SJSA1 (cell line): ENCODE measurements at places on chromosomes 5 and 9. TPM values are rescaled to one million over a fixed set of nuclear protein-coding genes. Genes with fewer than 3 reads are reported as not detected.

The FANCG gene
- total RNA-seq: 22.8 and 26.1 TPM in 2 replicates

The GFI1B gene
- total RNA-seq: 0.05 TPM in 1 of 2 replicates, not detected in the other

The PPP2R2B gene
- total RNA-seq: 0.13 TPM in 1 of 2 replicates, not detected in the other

The ADAMTS13 gene
- 0.24 and 0.88 TPM in 2 replicates for total RNA-seq

The SLC6A18 gene
- total RNA-seq: not detected in 2 replicates

GRCh38 chr5:1930501-1930879 is 47.8 kb upstream of the IRX4 start:
- DNase-seq: peak; percentile 48
- no peaks in the 10 kb centered on the region for H3K4me1 ChIP-seq
- H3K36me3 ChIP-seq: no peaks in the 10 kb centered on the region
- no peak overlapping the region for H3K27ac ChIP-seq

DNA sequence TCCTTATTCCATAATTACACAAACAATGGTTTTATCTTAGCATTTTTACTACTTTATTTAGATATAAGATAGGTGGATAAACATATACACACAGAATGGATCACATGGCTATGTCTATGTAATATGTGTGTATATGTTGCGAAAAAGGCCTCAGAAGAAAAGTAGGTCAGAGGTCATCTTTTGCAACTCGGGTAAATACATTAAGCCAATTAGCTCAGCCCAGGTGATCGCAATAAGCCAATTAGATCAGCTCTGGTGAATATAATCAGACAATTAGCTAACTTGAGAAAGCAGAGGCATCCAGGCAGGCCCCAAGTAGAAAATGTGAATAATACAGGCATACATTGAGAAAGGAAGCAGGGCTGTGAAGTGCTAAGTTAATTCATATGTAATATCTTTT is 24.3 kb downstream of the SLCO4C1 start:
- no peak overlapping the region for H3K27ac ChIP-seq
- no peaks in the 10 kb centered on the region for H3K27me3 ChIP-seq
- H3K36me3 ChIP-seq: no peaks in the 10 kb centered on the region

- no peaks in the 10 kb centered on the region for H3K27me3 ChIP-seq
- H3K4me3 ChIP-seq: no peak overlapping the region
- peaks cover 97% of the 10 kb centered on the region for H3K36me3 ChIP-seq
- H3K4me1 ChIP-seq: peaks cover 44% of the 10 kb centered on the region
Measured at GRCh38 chr5:72203251-72203845, 96.1 kb downstream of the MAP1B start.

DNA sequence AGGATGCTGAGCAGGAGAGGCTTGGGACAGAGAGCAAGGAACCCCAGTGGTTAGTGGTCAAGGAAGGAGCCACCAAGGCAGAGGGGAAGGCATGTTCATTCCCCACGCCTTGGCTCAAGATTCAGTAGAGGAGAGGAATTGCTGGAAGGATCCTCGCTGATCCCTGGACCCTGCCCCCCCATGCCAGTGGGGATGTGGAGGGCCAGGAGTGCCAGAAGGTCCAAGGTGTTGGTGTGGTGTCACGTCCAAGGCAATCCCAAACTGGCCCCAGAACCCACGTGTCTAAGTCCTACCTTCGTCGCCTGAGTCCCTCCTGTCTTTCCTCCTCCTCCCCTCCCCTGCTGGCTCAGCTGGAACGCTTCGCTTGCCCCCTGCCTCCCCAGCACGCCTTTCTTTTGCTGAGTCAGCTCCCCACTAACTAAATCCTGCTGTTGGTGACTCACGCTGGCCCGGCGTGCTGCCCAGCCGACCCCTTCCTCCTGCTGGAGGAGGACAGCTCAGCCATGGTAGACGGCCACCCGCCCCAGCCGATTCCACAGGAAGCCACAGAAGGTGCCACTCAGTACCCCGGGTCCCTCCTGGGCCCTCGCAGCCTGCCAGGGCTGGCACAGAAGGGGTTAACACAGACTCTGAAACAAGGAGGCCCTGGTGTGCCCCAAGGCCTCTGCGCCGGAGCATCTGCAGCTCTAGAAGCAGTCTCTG is 37.6 kb upstream of the ORM1 start:
- H3K27me3 ChIP-seq: no peaks in the 10 kb centered on the region
- H3K4me3 ChIP-seq: no peak overlapping the region
- peaks cover 5% of the 10 kb centered on the region; the same call in 1 of the 2 replicates for H3K36me3 ChIP-seq
- peaks cover 50% of the 10 kb centered on the region for H3K4me1 ChIP-seq
- peak; percentile 93 for DNase-seq

DNA sequence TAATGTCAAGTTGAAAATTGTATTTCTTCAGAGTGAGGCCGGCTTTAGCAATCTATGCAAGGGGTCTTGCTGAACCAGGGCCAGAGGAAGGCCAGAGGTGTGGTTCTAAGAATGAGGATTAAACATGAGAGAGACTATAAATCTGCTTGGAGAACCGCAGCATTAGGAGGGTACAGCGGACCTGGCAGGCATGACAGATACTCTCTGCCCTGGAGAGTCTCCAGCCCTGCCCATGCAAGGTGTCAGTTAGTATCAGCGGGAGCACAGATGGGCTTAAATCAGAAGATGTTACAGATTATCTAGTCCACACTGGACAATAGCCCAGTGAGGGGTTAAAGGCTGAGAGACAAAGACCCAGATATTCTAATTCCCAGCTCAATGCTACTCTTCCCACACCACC is 11.5 kb upstream of the GPX3 start:
- H3K27ac ChIP-seq: no peak overlapping the region
- no peak for DNase-seq
- no peaks in the 10 kb centered on the region for H3K4me1 ChIP-seq
- H3K36me3 ChIP-seq: no peaks in the 10 kb centered on the region

DNA sequence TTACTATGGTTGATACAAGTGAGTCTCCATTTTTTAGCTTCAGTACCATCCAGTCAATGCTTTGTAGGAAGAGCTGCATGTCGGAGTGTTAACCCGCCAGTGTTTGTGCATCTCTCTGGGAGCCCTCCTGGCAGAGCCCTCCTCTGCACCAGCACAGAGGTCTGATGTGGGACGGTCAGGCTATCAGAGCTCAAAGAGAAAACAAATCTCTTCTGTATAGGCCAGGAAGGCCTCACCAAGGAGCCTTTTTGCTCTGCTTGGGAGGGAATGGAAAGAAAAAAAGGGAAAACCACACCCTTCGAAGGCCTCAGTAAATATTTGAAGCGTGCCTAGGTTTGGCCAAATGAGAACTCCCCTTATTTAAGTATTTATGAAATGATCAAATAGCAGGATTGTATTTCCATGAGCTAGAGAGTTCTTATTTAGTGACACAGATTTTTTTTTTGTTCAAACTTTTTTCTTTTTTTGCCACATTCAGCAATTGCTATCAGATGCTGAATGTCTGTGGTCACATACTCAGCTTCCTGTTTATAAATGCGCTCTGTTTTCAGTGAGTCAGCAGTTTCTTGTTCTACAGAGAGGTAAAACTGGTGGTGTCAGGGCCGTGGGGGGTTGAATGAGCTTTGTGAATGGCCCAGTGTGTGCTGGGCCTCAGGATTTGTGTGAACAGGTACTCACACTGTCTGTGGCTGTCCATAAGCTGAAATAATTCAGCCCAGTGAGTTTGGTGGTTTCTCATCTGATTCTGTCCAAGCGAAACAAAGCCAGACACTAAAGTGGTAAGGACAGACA is 226.6 kb downstream of the SNX18 start:
- DNase-seq: peak; percentile 96
- no peaks in the 10 kb centered on the region for H3K36me3 ChIP-seq
- H3K27me3 ChIP-seq: no peaks in the 10 kb centered on the region
- no peak overlapping the region for H3K4me3 ChIP-seq

DNA sequence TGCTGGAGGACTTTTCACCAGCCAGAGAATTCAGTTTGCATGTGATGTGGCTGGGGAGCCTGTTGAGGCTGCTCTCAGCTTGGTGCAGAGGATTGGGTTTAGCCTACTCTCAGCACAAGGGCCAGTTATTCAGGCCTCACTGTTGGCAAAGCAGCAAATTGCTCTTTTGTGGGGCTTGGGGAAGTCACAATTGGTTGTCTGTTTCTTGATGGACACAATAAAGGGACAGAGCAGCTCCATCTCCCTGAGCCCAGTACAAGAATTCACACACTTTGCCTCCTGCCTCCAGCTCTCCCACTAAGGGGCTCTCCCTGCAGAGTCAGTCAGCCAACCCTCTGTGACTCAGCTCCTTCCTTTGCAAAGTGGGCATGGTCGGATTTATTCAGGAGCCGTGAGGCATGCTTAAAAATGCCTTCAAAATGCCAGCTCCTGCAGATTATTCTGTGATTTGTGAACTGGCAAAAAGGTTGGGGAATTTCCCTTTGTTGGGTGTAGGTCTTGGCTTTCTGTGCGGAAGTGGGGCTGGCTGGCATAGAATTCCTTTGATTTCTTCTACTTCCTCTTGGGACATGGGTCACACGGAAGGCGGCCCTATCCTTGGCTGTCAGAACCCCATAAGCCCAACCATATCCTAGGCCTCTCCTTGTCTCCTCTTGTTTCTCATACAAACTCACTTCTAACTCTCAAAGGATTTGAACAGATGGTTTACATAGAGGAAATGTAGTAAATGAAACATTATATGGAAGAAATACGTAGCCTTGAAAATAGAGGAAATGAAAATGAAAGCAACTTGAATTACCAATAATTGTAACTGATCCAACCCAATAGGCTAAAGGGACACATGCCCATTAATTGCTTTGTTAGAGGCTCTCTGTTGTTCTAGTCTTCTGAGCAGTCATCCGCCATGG is 118.7 kb upstream of the CD180 start:
- peak overlapping the region; percentile 52 for H3K27ac ChIP-seq
- H3K4me3 ChIP-seq: no peak overlapping the region
- no peaks in the 10 kb centered on the region for H3K36me3 ChIP-seq
- H3K27me3 ChIP-seq: no peaks in the 10 kb centered on the region
- peaks cover 10% of the 10 kb centered on the region for H3K4me1 ChIP-seq

GRCh38 chr5:127433526-127433925 is 83.9 kb upstream of the PRRC1 start:
- DNase-seq: no peak
- H3K27ac ChIP-seq: no peak overlapping the region
- H3K27me3 ChIP-seq: 0 out of 2 replicates have a peak, but pooled peaks cover 4% of the 10 kb centered on the region
- no peaks in the 10 kb centered on the region for H3K36me3 ChIP-seq
- no peak overlapping the region for H3K4me3 ChIP-seq

GRCh38 chr9:127876026-127876763 is 1.3 kb downstream of the AK1 start:
- DNase-seq: peak; percentile 37
- H3K4me1 ChIP-seq: peaks cover 15% of the 10 kb centered on the region
- no peak overlapping the region for H3K27ac ChIP-seq
- H3K36me3 ChIP-seq: peaks cover 8% of the 10 kb centered on the region; the same call in 1 of the 2 replicates
- no peaks in the 10 kb centered on the region for H3K27me3 ChIP-seq

- H3K36me3 ChIP-seq: no peaks in the 10 kb centered on the region
- no peak overlapping the region for H3K27ac ChIP-seq
Measured at GRCh38 chr9:7507566-7508270, 291.9 kb downstream of the DMAC1 start.

GRCh38 chr5:36596756-36597155 is 9.7 kb upstream of the SLC1A3 start:
- H3K4me1 ChIP-seq: peaks cover 10% of the 10 kb centered on the region; the same call in 1 of the 2 replicates
- no peaks in the 10 kb centered on the region for H3K36me3 ChIP-seq
- no peak for DNase-seq
